Globus pallidus (tissue), 1 donor: ENCODE measurements at places on chromosomes 13 and 19.

DNA sequence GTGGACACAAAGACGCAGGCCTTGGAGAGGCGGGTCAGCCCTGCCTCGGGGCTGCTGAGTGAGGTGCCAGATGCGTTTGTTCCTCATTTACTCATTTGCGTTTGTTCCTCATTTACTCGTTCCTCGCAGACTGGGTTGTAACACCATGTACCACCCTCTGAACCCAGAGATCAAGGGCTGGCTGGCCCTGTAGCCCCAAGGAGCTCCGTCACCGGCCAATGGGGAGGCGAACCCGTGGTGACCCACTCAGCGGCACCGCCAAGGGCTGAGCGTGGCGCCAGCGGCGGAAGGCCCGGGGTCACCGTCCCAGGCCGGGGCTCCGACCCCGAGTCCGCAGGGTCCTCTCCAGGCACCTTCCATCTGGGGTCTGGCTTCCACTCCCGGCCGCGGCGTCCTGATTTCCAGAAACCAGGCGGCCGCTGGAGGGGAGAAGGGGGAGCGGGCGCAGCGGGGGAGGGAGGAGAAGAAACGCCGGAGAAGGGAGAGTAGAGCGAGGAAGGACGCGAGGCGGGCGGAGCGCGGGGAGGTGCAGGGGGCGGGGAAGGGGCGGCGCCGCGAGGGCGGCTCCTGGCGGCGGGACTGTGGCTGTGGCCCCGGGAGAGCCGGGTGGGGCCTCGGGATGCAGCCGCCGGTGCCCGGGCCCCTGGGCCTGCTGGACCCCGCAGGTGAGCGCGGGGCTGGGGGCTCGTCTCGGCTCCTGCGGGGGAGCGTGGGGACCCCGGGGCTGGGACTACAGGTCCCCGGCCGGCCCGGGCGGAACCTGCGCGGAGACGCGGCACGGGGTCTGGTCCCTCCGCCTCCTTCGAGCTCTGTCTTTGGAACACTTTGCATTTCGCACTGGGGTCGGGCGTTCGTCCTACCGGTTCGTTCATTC is at the start of gene TMEM255B:
Gene TMEM255B (plus strand): TSS at position 576 of the 874 bp plus-strand sequence. CDS start 44 bp downstream, at position 620.
- DNase-seq, result peak; percentile 63

DNA sequence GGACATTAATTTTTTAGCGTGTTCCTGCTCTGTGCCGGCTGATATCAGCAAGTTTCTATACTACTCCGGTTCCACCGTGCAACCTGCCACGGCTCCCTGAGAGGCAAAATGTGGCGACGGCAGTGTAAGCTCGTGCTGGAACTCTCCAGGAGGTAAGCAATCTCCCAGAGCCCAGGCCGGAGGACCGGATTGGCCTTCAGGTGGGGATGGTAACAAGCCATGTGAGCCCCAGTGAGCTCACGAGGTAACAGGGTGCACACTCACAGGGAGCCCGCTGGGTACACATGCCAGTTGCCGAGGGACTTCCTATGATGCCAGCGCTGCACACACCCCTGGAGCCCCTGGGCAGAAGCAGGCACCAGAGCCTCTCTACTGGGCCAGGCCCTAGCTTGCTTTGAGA is 38.5 kb downstream of the NAXD start:
- no peak for DNase-seq

DNA sequence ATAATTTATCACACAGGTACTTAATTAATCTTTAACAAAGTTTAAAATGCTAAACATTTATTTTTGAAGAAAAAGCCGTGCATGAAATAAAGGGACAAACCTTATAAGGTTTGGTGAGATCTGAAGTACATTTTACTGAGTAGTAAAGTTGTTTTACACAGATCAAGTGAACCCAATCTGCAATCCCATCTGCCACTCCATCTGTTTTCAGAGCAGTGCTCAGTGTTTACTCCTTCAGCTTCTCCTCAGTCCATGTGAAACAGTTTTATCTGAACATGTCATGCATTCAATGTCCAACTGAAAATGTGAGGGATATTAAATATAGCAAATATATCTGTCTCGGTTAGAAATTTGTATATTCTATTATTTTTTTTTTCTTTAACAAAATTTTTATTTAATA is 166.8 kb downstream of the MAB21L1 start:
- no peak for DNase-seq

- DNase-seq, result no peak
These were observed 222.2 kb upstream of the SERP2 start for GRCh38 chr13:44151474-44151873.

GRCh38 chr13:32225481-32225931 is 89.7 kb downstream of the ZAR1L start:
- DNase-seq, result no peak

- no peak for DNase-seq
These were observed at the start of gene SIGLEC10 for GRCh38 chr19:51417107-51417809. Gene SIGLEC10, minus strand, starts transcription at chr19:51417642. Its CDS starts 61 bp downstream, at chr19:51417581.

DNA sequence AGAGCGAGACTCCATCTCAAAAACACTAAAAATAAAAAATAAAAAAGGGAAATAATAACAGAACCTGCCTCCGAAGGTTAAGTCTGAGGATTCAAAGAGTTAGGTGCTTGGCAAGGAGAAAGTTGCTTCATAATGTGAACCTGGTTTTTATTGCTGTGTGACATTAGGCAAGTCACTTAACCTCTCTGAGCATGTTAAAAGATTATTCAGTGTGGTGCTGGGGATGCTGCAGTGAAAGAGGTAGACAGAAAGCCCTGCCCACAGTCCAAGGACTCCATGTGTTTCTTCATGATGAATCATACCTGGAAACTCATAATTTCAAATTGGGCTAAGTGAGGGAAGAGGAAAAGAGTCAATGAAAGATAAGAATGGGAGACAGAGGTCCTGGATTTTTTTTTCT is 2.4 kb downstream of the IL27RA start:
- no peak for DNase-seq

GRCh38 chr13:30753030-30753616 is 17.8 kb downstream of the ALOX5AP start:
- no peak for DNase-seq

- DNase-seq, result no peak
These were observed 484.2 kb downstream of the ZNF536 start for GRCh38 chr19:30856376-30856775.

DNA sequence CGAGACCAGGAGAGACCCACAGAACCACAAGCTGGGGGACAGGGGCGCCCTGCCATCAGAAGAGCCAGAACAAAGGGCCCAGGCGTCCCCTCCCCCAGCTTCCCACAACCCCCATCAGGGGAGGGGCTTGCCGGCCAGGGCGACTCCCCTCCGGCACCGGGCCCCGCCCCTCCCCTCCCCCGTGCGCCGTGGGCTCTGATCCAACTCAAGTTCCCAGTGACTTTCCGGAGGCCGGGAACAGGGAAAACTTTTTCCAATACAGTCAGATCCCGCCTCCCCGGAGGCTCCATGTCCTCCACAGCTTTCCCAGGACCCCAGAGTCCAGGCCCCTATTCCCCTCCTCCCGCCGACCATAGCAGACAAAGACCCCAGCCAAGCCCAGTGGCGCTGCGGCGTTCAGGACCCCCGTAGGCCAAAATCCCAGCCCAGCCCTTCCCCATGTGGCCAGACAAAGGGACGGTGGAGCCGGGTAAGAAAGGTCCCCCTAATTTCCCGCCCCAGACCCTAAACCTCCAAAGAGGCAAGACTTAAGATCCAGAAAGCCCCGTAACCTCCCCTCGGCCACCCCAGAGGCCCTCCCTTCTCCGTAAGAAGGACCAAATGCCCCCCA is 673 bp downstream of the TEAD2 start:
- no peak for DNase-seq

DNA sequence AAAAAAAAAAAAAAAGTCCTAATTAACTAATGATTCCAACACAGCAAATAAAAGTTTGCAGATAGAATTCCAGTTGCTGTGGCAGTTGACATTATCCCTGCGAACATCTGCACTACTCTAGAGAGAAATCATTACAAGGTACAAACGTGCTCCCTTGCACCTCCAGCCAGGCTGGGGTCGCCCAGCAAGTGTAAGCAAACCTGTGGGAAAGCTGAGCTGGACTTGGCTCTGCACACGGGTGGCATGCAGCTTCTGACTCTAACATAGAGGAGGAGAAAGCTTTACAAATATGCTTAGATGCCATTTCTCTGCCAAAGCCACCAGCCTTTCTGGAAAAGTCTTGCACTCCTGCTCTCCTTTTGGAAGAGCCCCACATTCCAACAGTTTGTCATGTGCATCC is 103.3 kb downstream of the CRYL1 start:
- DNase-seq, result no peak

DNA sequence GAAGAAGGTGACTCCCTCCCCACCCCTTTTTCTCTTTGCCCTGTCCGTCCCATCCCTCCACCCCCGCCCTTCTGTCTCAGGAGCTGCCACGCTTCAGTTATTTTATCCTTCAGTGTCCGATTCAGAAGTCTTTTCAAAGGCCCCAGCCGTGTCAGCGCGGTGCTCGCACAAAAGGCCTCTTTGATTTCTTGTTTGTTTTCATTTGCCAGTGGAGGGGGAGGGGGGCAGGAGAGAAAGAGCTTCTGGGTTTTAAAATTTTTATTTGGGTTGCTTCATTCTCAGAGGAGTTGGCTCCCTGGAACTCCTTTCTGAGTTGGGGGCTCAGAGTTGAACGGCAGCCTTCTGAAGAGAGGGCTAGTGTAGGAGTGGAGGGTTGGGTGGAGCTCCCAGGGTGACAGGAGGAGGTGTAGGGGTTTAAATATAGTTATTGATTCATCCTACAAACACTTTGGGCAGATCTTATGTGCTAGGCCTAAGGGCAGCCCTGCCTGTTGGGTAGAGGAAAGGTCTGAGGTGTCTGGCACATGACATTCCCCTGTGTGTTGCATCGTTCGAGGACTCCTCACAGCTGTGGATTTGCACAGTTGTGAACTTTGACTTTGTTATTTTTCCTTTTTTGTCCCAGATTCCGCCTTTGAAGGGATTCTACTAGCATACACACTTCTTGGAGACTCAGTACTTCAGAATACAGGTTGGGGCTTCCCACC is 36.8 kb downstream of the NFIX start:
- DNase-seq, result peak; percentile 93

GRCh38 chr19:48751845-48752495 is 471 bp downstream of the FUT1 start:
- no peak for DNase-seq

GRCh38 chr13:37023871-37024270 is 23.3 kb downstream of the EXOSC8 start:
- DNase-seq, result no peak

DNA sequence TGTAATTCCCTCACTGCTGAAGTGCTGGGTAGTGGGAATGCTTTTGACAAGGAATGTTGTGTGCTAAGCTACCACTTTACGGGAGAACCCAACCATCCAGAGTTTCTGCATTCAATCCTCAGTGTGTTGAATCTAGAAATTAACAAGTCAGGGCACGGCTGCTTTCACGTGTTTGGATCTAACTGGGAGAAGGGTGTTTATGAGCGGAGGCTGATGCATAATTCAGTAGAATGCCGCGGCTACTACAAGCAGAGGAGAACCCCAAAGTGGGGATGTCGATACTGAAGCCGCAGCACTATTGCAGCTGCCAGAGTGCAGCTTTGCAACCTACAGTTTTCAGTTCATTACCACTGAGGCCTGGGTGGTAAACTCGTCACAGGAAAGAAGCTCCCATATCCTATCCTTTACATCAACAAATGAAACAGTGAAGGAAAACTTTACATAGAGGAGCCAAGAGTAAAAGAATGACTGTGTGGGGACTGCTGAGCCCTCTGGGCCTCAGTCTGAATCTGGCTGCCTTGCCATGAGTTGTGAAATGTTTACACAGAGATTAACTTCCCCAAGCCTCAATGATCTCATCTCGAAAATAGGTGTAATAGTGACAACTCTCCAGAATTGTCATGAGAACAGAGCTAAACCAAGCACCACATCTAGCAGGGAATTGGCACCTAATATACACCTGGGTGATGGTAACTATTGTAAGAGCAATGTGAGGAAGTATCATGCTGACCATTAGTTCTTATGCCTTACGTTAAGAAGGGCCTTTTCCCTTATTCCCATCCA is 531.7 kb downstream of the MYO16 start:
- DNase-seq, result peak; percentile 26
